ENCODE measurements at places on chromosomes 1 and 21. TPM values are rescaled to one million over a fixed set of nuclear protein-coding genes. Genes with fewer than 3 reads are reported as not detected.

DNA sequence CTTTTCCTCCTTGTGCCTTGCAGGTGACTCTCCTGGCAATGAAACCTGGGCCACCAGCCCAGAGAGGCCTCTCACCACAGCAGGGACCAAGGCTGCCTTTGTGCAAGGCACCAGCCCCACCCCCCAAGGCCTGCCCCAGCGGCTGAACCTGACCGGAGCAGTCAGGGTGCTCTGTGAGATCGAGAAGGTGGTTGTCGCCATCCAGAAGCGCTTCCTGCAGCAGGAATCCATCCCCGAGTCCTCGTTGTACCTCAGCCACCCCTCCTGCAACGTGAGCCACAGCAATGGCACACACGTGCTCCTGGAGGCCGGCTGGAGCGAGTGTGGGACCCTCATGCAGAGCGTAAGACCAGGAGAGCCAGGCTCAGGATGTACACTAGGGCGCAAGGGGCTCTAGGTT is 51.7 kb downstream of the UMODL1 start:
- H3K27me3 ChIP-seq: no peaks in the 10 kb centered on the region
- no peak for DNase-seq
- H3K27ac ChIP-seq: no peak overlapping the region
- no peaks in the 10 kb centered on the region for H3K36me3 ChIP-seq
- no peak overlapping the region for H3K4me3 ChIP-seq
- H3K4me1 ChIP-seq: peaks cover 51% of the 10 kb centered on the region

GRCh38 chr21:27498025-27498424 is 531.1 kb upstream of the ADAMTS5 start:
- no peaks in the 10 kb centered on the region for H3K27me3 ChIP-seq
- no peaks in the 10 kb centered on the region for H3K36me3 ChIP-seq
- DNase-seq: no peak

RGS5 gene
- 28.0 TPM for total RNA-seq

DNA sequence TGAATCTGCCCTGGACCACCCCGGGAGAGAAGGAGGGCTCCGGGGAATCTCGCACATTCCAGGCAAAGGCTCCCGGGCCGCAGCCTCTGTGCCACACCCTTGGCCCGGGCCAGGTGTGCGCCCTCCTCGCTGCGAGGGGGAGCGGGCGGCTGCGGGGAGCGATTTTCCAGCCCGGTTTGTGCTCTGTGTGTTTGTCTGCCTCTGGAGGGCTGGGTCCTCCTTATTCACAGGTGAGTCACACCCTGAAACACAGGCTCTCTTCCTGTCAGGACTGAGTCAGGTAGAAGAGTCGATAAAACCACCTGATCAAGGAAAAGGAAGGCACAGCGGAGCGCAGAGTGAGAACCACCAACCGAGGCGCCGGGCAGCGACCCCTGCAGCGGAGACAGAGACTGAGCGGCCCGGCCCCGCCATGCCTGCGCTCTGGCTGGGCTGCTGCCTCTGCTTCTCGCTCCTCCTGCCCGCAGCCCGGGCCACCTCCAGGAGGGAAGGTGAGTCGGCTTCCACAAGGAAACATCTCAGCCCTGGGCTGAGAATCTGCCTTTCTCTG is at the start of gene LAMC2:
Gene LAMC2 (plus strand): TSS at position 324 of the 550 bp plus-strand sequence. CDS start 89 bp downstream, at position 413.
- no peaks in the 10 kb centered on the region for H3K4me1 ChIP-seq
- DNase-seq: no peak
- H3K36me3 ChIP-seq: no peaks in the 10 kb centered on the region
- no peaks in the 10 kb centered on the region for H3K27me3 ChIP-seq

DNA sequence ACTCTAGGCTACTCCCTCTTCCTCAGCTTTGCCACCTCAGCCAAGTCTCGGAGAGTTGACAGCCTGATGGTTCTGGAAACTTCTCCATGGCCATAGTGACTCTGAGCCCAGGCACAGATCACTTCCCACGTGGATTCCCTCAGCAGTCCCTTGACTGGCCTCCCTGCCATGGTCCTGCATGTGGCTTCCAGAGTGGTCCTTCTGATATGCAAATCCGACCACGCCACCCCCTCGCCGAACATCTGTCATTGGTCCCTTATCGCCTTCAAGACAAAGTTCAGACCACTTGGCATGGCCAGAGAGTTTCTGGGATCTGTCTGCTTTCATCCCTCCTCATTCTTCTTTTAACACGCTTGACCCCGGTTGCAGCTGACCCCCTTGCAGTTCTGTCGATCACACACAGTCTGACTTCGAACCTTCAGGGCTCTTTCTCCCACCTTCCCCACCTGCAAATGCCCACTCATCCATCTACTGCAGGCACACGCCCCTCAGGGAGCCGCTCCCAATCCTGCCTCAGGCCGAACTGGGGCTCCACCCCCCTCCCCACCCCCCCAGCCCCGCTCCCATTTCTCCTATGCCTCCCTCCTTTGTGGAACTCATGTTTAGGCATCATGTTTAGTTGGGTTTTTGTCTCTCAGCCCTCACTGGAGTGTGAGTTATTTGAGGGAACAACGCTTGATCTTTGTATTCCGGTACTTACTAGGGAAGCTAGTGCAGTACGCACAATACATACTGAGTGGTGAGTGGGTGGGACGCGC is 29.0 kb downstream of the KIAA1614 start:
- no peak overlapping the region for H3K4me3 ChIP-seq
- DNase-seq: no peak
- H3K27me3 ChIP-seq: no peaks in the 10 kb centered on the region
- no peak overlapping the region for H3K27ac ChIP-seq
- no peaks in the 10 kb centered on the region for H3K36me3 ChIP-seq

Measured in esophagus squamous epithelium (tissue), 5 donors.